Activated T-cell treated with anti-CD3 and anti-CD28 coated beads for 48 hours (primary cell): ENCODE measurements at places on chromosomes 3 and 15.
A peak's percentile ranks its signal among the peaks of the same experiment; 100 is the strongest.

GRCh38 chr3:137687181-137687879 lies 76.8 kb upstream of the SOX14 start:
- no peak for DNase-seq

- DNase-seq: no peak
Observed at GRCh38 chr3:105622169-105622568, 246.6 kb downstream of the CBLB start.

DNA sequence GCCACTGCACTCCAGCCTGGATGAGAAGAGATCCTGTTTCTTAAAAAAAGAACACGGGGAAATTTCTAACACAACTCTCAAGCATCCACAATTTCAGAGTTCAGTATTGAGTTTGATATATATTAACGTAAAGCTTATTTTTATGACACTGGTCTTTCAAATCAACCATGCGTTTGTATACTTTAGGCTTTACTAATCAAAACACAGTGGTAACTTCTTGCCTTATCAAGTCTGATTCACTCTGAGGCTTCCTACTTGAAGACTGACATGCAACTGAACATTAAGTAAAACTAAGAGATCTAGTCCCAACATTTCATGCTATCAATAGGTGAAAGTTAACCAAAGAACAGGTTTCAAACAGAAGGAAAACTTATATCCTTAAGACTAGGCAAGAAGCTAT lies 46.7 kb downstream of the PRTG start:
- DNase-seq: no peak

DNA sequence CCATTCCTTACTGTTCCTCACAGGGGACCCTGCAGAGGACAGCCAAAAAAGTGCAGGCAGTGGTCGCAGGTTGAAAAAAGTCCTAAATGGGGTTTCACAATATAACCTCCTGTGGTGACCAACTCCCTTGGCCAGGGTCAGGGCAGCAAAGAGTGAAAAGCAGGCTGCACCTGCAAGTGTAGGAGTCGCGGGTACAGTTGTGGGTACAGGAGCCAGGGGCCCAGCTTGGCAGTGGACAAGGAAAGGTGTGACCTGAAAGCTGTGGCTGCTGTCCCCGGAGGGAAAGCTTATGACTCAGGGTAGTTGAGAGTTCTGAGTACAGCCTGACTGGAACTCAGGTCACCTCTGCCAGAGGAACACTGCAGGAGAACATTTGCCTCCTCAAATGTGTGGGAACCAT lies 1114.1 kb downstream of the ROBO2 start:
- no peak for DNase-seq

DNA sequence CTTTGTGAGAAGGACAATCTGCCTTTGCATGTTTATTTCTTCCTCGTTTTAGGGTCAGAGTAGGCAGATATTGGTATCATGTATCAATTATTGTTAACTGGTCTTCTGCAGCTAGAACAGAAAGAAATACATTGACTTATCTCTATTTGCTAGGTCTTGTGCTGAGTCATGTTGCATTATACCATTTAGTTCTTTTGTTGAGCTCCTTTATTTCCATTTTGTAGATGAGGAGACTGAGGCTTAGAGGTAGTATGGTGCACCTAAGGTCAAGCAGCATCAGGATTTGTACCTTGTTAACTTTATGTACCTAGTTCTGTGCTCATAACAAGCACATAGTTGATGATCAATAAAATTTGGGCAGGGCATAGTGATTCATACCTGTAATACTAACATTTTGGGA lies 182.6 kb downstream of the ITPR1 start:
- DNase-seq: no peak

DNA sequence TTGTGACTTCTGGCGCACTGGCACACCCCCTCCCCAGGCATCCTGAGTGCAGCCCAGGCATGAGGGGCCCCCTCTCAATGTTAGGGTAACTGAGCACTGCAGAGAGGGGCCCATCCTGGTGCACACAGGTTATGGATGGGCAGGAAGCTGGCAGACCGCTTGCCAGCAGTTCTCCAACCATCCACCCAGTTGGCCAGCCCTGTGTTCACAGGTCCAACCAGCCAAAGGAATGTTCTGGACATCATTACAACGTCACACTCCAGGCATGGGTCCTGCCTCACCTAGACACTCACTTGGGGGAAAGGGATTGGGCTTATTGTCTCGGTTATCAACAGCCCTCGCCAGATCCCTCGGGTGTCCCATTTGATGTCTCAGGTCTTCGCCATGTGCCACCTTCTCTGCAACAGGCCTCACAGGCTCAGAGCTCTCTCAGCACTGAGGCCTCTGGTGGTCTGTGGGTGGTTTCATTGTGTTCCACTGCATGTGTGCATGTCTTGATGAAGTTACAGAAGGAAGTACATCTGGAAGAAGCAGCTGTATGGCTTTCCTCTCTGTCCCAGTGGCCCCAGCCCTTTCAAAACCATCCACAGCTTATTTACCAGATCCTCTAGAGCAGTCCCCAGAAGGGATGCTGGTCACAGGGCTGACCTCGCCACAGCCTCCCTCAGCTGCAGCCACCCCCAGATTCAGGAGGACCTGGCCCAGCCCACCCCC lies 23.7 kb downstream of the ADCY5 start:
- DNase-seq: no peak

- DNase-seq: no peak
Observed at GRCh38 chr3:39275963-39276593, 3.8 kb downstream of the CX3CR1 start.

GRCh38 chr3:74789111-74789510 lies 174.7 kb upstream of the CNTN3 start:
- no peak for DNase-seq

DNA sequence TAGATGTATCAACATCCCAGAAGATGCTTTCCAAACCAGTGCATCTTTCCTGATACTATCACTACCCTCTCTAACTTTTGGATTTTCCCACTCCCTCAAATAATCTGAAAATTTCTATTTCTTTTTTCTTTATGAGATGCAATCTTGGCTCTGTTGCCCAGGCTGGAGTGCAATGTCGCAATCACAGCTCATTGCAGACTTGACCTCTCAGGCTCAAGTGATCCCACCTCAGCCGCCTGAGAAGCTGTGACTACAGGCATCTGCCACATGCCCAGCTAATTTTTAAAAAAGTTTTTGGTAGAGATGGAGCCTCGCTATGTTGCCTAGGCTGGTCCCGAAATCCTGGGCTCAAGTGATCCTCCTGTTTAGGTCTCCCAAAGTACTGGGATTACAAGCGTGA lies 239.7 kb downstream of the SUCLG2 start:
- DNase-seq: no peak

- peak; percentile 36 for DNase-seq
Observed at GRCh38 chr15:74776821-74777768, 4.8 kb upstream of the CSK start.

- no peak for DNase-seq
Observed at GRCh38 chr3:43902415-43902814, 211.7 kb downstream of the ABHD5 start.

GRCh38 chr3:48739955-48740823 lies 23.2 kb upstream of the IP6K2 start:
- peak; percentile 55 for DNase-seq

DNA sequence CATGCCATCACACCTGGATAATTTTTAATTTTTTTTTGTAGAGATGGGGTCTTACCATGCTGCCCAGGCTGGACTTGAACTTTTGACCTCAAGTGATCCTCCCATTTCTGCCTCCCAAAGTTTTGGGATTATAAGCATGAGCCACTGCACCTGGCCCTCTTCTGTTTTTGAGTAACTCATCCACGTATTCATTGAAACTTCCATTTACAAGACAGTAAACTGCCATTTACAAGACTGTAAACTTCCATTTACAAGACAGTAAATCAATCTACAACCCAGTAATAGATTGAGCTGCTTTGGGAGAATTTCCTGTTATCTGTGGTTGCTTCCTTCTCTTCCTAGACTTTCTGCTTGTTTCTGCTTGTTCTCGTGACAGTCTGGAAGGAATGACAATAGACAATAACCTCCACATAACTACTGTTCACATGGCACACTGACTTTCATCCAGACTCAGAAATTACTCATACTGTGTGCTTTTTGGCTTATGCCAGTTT lies 114.7 kb upstream of the CCNL1 start:
- no peak for DNase-seq

- DNase-seq: no peak
Observed at GRCh38 chr3:107377151-107377550, at the start of gene CCDC54. Gene CCDC54 (plus strand): TSS chr3:107377439. CDS start chr3:107377588, 149 bp downstream.

GRCh38 chr15:72515591-72516389 lies 41.7 kb downstream of the ARIH1 start:
- no peak for DNase-seq

- no peak for DNase-seq
Observed at GRCh38 chr3:89946884-89947283, 839.5 kb downstream of the EPHA3 start.
